ENCODE measurements at places on chromosomes 6 and 20.

- DNase-seq: no peak
Measured at GRCh38 chr6:26306232-26306631, 58.8 kb upstream of the BTN3A2 start.

DNA sequence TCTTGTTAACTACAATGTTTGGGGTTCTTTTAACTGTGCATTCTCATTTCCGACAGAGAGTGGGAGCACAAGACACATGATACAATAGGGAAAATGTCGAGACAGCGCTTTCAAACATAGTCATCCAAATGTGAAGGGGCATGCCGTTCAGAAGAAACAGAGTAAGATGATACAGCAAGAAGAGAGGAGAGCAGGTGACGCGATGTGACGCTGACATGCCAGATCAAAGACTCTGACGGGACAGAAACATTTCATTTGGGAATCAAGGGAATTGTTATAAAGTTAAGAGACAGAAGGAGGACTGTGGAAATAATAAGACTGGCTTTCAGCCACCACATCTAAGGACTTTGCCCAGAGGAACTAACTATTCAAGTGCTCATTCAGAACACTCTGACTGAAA lies 117.4 kb downstream of the FAXC start:
- DNase-seq: no peak

GRCh38 chr20:8305449-8305978 lies 173.4 kb downstream of the PLCB1 start:
- peak; percentile 81 for DNase-seq

DNA sequence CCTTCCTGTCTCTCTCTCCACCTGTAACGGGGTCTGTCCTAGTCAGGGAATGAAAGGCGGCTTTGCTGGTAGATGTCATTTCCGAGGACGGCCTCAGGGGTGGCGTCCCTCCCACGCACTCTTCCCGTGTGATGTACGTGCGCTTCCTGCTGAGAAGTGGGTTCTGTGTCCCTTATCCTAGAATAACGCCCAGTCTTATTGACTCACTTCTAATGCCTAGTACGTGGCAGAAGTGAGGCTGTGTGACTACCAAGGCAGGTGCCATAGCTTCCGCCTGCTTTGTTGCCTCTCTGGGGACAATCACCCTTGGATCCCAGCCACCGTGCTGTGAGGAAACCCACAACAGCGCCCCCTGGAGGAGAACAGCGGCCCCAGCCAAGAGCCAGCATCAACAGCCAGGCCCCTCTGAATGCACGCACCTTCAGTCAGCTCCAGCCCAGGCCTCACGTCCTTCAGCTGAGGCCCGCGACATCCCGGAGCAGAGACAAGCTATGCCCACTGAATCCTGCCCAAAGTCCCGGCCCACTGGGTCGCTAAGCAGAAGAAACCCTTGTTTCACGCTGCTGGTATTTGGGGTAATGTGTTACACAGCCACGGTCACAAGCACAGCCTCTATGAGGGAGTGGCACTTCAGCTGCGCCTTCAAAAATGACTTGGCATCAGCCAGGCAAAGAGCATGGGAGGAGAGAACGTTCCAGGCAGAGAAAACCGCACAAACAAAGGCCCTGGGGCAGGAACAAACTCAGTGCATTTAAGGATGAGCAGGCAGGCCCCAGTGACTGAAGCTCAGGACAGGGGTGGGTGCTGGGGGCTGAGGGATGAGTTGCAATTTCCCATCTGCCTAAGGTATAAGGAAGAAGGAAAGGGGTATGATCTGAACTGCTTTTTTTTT lies 224.2 kb downstream of the NFATC2 start:
- peak; percentile 41 for DNase-seq

DNA sequence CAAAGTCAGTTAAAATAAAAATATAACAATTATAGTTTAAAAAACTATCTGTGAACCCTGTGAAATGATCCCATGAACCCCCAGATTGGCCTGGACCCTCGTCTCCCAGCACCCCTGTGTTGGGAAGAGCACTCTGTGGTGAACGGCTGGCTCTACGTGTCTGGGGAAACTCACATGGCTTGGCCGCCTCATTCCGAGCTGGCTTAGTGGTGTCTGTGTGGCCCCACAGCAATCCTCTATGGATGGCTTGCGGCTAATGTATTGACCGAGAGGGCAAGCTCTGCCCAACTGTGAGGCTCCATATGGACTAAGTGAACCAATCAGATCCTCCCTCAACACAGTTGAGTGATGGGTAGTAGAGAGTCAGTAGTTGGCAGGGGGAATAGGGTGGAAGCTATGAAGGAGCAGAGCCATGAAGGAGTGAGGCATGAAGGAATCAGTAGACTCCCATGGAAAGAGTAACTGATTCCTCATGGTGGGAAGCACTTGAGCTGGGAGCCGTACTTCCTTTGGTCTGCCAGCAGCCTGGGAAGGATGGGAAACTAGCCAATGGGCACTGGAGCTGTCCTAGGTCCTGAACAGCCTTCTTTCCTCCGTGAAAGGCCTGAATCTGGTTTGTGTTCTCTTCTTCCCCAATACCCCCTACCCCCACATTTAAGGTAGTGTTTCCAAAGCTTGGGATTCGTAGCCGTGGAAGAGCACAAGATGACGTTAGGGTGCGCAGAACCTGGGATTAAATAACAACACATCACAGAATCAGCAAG lies 21.6 kb upstream of the ZNF831 start:
- no peak for DNase-seq

DNA sequence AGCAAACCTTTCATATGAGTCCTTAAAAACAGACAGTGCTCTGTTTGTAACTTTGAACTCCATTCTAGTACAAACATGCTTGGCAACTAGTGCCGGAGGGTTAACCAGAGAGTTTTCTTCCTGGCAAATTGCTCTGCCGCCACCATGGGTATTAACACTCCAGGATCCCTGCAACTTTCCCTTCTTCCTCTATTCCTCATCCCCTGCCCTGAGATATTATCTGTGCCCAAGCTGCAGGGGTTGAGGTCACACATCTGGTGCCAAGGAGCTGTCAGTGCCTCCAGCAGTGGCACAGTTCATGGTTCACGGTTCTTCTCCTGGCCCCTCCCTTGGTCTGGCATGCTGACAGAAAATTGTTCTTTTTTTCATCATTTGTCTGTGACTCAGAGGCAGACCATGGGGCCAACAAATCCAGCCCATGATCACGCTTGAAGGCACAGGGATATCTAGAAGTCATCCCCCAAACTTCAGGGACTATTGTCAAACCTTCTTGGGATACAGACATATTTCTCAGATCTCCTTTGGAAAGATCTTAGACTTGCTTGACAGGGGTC lies 77.5 kb downstream of the ATXN1 start:
- no peak for DNase-seq

GRCh38 chr6:90658497-90658896 lies 71.6 kb upstream of the MAP3K7 start:
- no peak for DNase-seq

DNA sequence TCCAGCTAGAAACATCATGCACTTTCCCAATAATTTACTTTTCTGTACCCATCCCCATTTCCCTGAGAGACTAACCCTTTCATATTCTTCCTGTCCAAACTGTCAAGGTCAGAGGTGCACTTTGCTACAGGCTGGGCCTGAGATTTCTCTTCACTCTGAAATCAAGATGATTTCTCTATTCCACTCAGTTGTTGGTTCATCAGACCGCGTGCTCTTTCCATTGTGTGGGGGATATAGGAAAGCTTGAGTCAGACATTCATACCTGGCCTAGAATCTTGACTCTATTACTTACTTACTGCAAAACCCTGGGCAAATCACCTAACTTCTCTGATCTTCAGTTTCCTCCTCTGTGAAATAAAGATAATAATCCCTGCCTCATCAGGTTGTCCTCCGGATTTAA lies 4.7 kb upstream of the ZDHHC14 start:
- no peak for DNase-seq

DNA sequence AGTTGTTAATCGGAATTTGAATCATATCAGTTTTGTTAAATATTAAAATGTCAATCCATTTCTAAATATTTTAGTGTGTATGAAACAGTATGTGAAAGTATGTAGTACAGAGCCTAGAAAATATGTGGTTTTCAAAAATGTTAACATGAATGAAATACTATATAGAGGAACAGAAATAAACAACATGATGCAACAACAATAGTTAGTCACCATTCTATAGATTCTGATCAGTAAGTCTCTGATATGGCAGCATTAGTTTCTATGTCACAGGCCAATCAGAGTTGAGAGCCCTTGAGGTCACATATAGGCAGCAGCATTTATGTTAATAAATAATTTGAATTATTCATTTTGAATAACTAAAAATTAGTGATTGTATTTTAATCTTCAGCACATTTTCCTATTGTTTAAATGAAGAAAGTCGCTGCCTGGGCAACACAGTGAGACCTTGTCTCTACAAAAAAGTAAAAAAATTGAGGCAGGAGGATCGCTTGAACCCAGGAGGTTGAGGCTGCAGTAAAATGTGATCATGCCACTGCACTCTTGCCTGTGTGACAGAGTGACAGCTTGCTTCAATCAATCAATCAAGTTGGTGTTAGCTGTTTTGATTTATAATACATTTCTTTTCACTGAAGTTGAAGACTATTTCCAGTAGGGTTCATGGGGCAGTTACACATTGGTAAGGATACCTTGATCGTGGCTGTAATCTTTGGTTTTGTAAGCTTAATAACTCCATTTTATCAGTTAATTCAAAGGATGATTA lies 11.5 kb upstream of the MAP3K7 start:
- DNase-seq: no peak

DNA sequence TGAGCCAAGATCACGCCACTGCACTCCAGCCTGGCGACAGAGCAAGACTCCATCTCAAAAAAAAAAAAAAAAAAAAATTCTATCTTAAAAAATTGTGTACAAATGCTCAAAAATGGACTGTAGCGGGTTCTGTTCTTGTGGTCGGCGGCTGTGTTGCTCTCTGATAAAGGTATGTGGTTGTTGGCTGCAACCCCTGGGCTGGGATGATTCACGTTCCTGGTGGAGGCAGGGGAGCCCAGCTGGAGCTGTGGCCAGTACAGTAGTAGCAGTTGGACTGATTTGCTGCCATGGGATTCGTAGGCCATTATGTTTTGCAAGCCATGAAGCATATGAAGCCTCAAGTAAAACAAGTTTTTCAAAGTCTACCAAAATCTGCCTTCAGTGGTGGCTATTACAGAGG lies 22.3 kb downstream of the MDN1 start:
- no peak for DNase-seq

DNA sequence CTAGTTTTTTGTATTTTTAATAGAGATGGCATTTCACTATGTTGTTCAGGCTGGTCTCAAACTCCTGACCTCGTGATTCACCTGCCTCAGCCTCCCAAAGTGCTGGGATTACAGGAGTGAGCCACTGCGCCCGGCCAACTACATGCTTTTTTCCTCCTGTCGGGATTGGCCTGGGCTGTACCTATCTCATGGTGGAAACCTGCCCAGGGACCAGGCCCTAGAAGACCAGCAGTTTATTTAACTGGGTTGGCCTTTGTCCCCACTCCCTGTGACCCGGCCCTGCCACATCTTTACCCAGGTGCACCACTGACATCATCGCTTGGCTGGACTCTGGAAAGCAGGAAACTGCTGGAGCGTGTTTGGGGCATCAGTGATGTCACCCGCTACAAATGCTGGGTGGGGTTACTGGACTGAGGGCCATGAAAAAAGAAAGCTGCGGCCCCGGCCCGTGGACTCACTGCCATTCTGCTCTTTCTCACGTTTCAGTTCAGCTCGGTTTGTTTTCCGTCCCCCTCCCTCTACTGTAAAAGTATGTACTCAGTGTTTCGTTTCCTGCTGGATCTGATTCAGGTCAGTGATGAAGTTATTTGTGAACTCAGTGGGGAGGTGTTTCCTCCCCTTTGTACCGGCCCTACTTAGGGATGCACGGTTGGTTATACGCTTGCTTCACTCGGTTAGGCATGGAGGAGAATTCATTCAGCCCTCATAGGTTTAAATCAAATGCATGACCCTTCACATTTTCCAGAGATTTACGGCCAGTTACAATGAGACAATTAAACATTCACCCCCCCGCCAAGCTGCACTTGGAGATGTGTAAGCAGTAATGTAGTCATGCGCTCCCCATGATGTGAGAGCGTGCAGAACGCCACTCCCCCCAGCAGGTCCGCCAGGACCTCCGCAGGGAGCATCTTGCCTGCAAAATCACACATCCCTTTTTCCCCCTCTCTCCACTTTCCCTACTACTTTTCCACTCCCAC lies 179.3 kb downstream of the MTHFD1L start:
- no peak for DNase-seq

DNA sequence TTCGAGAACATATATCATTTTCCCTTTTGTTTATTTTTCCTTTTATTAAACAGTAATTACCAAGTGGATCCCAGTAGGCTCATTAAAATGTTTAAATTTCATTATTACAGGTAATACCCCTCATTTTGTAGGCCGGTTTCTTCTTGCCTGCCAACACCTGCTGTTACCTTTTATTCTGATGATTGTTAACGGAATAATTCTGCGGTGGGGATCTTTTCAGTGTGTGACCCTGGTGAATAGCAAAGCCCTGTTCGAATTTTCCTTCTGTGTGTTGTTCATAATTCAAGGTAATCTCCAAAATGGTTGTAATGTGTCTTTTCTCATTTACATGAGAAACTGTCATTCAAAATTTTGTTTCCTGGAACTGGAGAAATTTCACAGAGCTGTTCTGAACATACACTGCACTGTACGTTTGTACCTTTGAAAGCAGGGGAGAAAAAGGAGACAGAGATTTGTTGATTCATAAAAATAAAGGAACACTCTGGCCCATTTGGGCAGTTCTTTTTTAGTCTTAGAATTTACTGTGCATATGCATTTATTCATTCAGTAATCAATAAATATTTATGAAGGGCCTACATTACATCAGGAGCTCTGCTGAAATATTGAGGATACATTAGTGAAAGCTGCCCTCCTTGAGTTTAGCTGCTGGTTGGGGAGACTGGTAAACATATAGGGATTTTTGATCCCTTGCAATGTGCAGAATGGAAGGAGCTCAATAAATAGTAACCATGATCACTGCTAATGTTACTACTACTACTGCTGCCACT lies 502.0 kb downstream of the QKI start:
- no peak for DNase-seq

DNA sequence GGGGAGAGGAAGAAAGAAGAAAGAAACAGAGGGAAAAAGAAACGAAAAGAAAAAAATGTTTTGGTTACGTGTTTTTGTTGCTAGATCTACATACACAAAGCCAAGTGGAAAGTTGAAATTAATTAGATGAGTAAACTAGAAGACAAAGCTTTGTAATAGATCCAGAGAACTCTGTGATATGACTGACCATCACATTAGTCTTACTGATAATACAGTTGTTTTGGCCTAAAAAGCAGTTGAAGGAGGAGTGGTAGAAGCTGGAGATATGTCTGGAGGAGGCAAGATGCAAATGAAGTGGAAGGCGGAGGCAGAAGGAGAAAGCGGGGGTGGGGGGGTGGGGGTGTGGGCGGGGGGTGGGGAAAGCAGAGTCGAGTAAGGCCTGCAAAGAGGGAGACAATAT lies 500.1 kb upstream of the ID4 start:
- no peak for DNase-seq

- DNase-seq: no peak
Measured at GRCh38 chr6:49666930-49667757, 30.5 kb upstream of the RHAG start.

GRCh38 chr6:142193621-142194020 lies 46.6 kb downstream of the VTA1 start:
- DNase-seq: no peak

- no peak for DNase-seq
Measured at GRCh38 chr6:53536561-53536960, 8.3 kb downstream of the GCLC start.

Measured in CD4-positive, alpha-beta T cell treated with Interleukin-15 for 4 hours (primary cell).